ENCODE measurements at places on chromosomes 1 and 21.

DNA sequence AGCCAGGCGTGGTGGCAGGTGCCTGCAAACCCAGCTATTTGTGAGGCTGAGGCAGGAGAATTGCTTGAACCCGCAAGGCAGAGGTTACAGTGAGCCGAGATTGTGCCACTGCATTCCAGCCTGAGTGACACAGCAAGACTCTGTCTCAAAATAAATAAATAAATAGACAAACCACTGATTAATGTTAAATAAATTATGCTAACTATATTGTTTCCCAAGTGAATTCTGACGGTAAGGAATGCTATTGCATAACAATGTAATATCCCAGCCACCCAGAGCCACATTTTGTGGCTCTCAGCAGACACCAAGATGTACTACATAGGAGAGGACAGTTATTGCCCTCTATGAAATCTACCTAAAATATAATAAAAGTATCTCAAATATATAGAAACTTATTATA lies 55.4 kb downstream of the LPGAT1 start:
- no peak for DNase-seq
- H3K4me1 ChIP-seq, result no peaks in the 10 kb centered on the region
- H3K27me3 ChIP-seq, result no peaks in the 10 kb centered on the region
- H3K36me3 ChIP-seq, result peaks cover 9% of the 10 kb centered on the region

- no peaks in the 10 kb centered on the region for H3K27me3 ChIP-seq
- H3K36me3 ChIP-seq, result peaks cover 9% of the 10 kb centered on the region
- no peak overlapping the region for H3K27ac ChIP-seq
- DNase-seq, result no peak
- H3K4me1 ChIP-seq, result peaks cover 14% of the 10 kb centered on the region
- H3K4me3 ChIP-seq, result no peak overlapping the region
Measured at GRCh38 chr1:64699327-64699726, 45.5 kb upstream of the RAVER2 start.

- peak overlapping the region; percentile 37 for H3K27ac ChIP-seq
- H3K27me3 ChIP-seq, result no peaks in the 10 kb centered on the region
- no peak for DNase-seq
Measured at GRCh38 chr21:29342363-29342957, 43.7 kb downstream of the BACH1 start.

GRCh38 chr1:90987841-90988240 lies 34.0 kb downstream of the ZNF644 start:
- H3K36me3 ChIP-seq, result peaks cover 59% of the 10 kb centered on the region
- no peak for DNase-seq
- no peak overlapping the region for H3K27ac ChIP-seq
- no peaks in the 10 kb centered on the region for H3K27me3 ChIP-seq
- no peak overlapping the region for H3K4me3 ChIP-seq

- no peak overlapping the region for H3K27ac ChIP-seq
- no peaks in the 10 kb centered on the region for H3K36me3 ChIP-seq
- no peak overlapping the region for H3K4me3 ChIP-seq
- peaks cover 20% of the 10 kb centered on the region for H3K4me1 ChIP-seq
Measured at GRCh38 chr1:183783767-183784637, 20.9 kb upstream of the RGL1 start.

- H3K4me1 ChIP-seq, result no peaks in the 10 kb centered on the region
- H3K27ac ChIP-seq, result no peak overlapping the region
- no peak for DNase-seq
- peaks cover 44% of the 10 kb centered on the region for H3K27me3 ChIP-seq
- H3K36me3 ChIP-seq, result no peaks in the 10 kb centered on the region
Measured at GRCh38 chr21:42424914-42425541, 21.3 kb downstream of the UBASH3A start.

- H3K36me3 ChIP-seq, result no peaks in the 10 kb centered on the region
- H3K4me1 ChIP-seq, result peaks cover 18% of the 10 kb centered on the region
- no peak overlapping the region for H3K4me3 ChIP-seq
- no peaks in the 10 kb centered on the region for H3K27me3 ChIP-seq
Measured at GRCh38 chr21:29430576-29430975, 131.9 kb downstream of the BACH1 start.

DNA sequence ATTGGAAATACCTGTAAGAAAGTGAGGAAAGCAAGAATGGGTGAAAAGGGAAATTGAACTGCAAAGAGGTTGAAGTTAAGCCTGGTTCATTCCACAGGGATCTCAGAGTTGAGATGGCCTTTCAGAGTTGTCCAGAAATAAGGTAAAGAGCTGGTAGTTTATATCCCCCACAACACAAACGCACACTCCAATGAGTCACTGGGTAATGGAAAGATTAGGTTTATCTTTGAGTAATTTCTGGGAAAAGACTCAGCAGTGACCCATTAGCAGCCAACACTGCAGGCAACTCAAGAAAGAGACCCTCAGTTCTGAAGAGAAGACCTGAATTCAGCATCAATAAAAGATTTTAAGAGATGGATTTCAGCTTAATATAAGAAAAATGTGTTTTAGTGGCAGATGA lies 485.5 kb downstream of the PTPRC start:
- DNase-seq, result no peak
- no peak overlapping the region for H3K4me3 ChIP-seq
- H3K4me1 ChIP-seq, result no peaks in the 10 kb centered on the region
- no peak overlapping the region for H3K27ac ChIP-seq
- no peaks in the 10 kb centered on the region for H3K36me3 ChIP-seq

- DNase-seq, result no peak
- no peaks in the 10 kb centered on the region for H3K27me3 ChIP-seq
- H3K4me1 ChIP-seq, result peaks cover 16% of the 10 kb centered on the region
Measured at GRCh38 chr1:1402072-1402900, 3.2 kb upstream of the CCNL2 start.

GRCh38 chr1:67211589-67212563 lies 45.6 kb downstream of the IL23R start:
- H3K4me3 ChIP-seq, result no peak overlapping the region
- peaks cover 5% of the 10 kb centered on the region for H3K27me3 ChIP-seq
- H3K27ac ChIP-seq, result no peak overlapping the region
- H3K4me1 ChIP-seq, result no peaks in the 10 kb centered on the region
- H3K36me3 ChIP-seq, result no peaks in the 10 kb centered on the region

- H3K27ac ChIP-seq, result peak overlapping the region; percentile 97
- no peak for DNase-seq
- H3K36me3 ChIP-seq, result peaks cover 4% of the 10 kb centered on the region
- H3K27me3 ChIP-seq, result no peaks in the 10 kb centered on the region
Measured at GRCh38 chr1:176205332-176205914, 1.7 kb downstream of the COP1 start.

GRCh38 chr1:38464071-38464661 lies 395.4 kb downstream of the RRAGC start:
- H3K27me3 ChIP-seq, result peaks cover 37% of the 10 kb centered on the region
- H3K4me3 ChIP-seq, result no peak overlapping the region
- H3K27ac ChIP-seq, result no peak overlapping the region
- H3K4me1 ChIP-seq, result peaks cover 8% of the 10 kb centered on the region
- no peaks in the 10 kb centered on the region for H3K36me3 ChIP-seq

- no peak for DNase-seq
- peaks cover 29% of the 10 kb centered on the region for H3K4me1 ChIP-seq
- no peak overlapping the region for H3K4me3 ChIP-seq
- H3K36me3 ChIP-seq, result peaks cover 3% of the 10 kb centered on the region
Measured at GRCh38 chr1:226649780-226650179, 89.3 kb downstream of the ITPKB start.

DNA sequence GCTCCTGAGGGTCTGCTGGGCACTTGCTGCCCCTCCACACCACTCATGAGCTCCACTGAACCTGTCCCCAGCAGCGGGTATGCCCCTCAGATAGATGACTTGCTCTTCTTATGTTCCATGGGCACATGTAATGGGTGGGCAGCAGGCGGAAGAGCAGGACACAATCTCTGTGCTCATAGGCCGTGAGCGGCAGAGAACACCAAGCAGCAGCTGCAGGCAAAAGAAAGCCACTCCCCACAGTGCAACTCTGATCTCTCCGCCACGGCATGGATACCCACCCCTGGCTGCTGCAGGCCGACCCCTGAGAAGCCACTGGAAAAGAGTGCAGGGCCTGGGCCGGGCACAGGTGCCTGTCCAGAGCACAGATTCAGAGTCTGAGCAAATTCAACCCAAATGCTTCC lies 135.2 kb upstream of the RUNX3 start:
- peaks cover 13% of the 10 kb centered on the region for H3K4me1 ChIP-seq
- H3K27ac ChIP-seq, result no peak overlapping the region
- no peaks in the 10 kb centered on the region for H3K36me3 ChIP-seq
- no peak overlapping the region for H3K4me3 ChIP-seq
- DNase-seq, result no peak

GRCh38 chr1:6805004-6805416 lies 19.8 kb downstream of the CAMTA1 start:
- H3K4me3 ChIP-seq, result no peak overlapping the region
- H3K27me3 ChIP-seq, result no peaks in the 10 kb centered on the region
- H3K36me3 ChIP-seq, result no peaks in the 10 kb centered on the region
- peaks cover 18% of the 10 kb centered on the region for H3K4me1 ChIP-seq
- no peak overlapping the region for H3K27ac ChIP-seq
- no peak for DNase-seq

- H3K36me3 ChIP-seq, result peaks cover 8% of the 10 kb centered on the region
- H3K4me1 ChIP-seq, result no peaks in the 10 kb centered on the region
- no peak for DNase-seq
- H3K27me3 ChIP-seq, result no peaks in the 10 kb centered on the region
- H3K4me3 ChIP-seq, result no peak overlapping the region
- H3K27ac ChIP-seq, result no peak overlapping the region
Measured at GRCh38 chr21:16022921-16023320, 293.1 kb downstream of the USP25 start.

DNA sequence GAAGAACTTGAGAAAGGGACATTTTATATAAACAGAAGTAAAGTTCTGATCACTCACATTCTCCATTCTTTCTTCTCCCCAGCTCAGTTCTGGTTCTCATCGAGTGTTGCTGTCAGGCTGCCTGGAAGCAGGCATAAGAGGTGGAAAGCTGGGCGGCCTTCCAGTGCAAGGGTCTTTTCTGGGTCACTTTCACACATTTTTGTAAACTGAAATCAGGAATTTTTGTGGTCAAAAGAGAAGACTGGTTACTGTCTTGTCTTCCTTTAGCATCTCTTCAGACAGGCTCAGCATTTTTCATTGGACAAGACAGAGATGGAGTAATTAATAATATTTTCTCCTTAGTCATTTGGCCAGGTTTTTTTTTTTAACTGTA lies 93.7 kb downstream of the CTH start:
- H3K4me1 ChIP-seq, result peaks cover under 1% of the 10 kb centered on the region
- H3K27me3 ChIP-seq, result no peaks in the 10 kb centered on the region
- no peak overlapping the region for H3K27ac ChIP-seq
- no peak overlapping the region for H3K4me3 ChIP-seq
- no peak for DNase-seq
- no peaks in the 10 kb centered on the region for H3K36me3 ChIP-seq

- no peaks in the 10 kb centered on the region for H3K4me1 ChIP-seq
- H3K36me3 ChIP-seq, result no peaks in the 10 kb centered on the region
- no peak overlapping the region for H3K4me3 ChIP-seq
Measured at GRCh38 chr1:218741852-218742251, 396.7 kb downstream of the TGFB2 start.

- H3K27ac ChIP-seq, result no peak overlapping the region
- DNase-seq, result no peak
- no peaks in the 10 kb centered on the region for H3K4me1 ChIP-seq
- no peak overlapping the region for H3K4me3 ChIP-seq
- no peaks in the 10 kb centered on the region for H3K36me3 ChIP-seq
Measured at GRCh38 chr1:57546549-57547330, 122.9 kb upstream of the DAB1 start.

- H3K27me3 ChIP-seq, result no peaks in the 10 kb centered on the region
- no peaks in the 10 kb centered on the region for H3K36me3 ChIP-seq
- H3K4me1 ChIP-seq, result no peaks in the 10 kb centered on the region
- H3K27ac ChIP-seq, result no peak overlapping the region
- DNase-seq, result no peak
Measured at GRCh38 chr1:43156026-43156425, 16.1 kb downstream of the EBNA1BP2 start.

- DNase-seq, result peak; percentile 49
- peaks cover 23% of the 10 kb centered on the region for H3K27me3 ChIP-seq
- no peaks in the 10 kb centered on the region for H3K4me1 ChIP-seq
- no peaks in the 10 kb centered on the region for H3K36me3 ChIP-seq
Measured at GRCh38 chr1:205391386-205391785, 30.5 kb downstream of the LEMD1 start.

DNA sequence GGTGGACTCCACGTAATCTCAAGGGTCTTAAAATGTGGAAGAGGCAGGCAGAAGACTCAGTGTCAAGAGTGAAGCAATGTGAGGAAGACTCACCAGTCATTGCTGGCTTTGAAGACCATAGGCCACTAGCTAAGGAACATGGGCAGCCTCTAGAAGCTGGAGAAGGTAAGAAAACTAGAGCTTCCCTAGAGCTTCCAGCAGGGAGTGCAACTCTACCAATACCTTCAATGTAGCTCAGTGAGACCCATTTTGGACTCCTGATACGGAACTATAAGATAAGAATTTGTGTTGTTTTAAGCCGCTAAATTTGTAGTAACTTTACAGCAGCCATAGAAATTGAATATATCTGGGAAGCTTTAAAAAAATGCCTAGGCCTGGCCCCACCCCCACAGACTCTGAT lies 18.9 kb downstream of the METTL13 start:
- no peak for DNase-seq
- H3K36me3 ChIP-seq, result peaks cover under 1% of the 10 kb centered on the region
- no peaks in the 10 kb centered on the region for H3K27me3 ChIP-seq
- peaks cover 9% of the 10 kb centered on the region for H3K4me1 ChIP-seq
- H3K4me3 ChIP-seq, result no peak overlapping the region

- DNase-seq, result no peak
- no peaks in the 10 kb centered on the region for H3K36me3 ChIP-seq
- no peak overlapping the region for H3K4me3 ChIP-seq
- H3K27ac ChIP-seq, result no peak overlapping the region
- H3K4me1 ChIP-seq, result peaks cover 14% of the 10 kb centered on the region
Measured at GRCh38 chr1:243964915-243965314, 86.2 kb upstream of the ZBTB18 start.

GRCh38 chr1:167486090-167486824 lies 32.1 kb downstream of the CD247 start:
- H3K36me3 ChIP-seq, result no peaks in the 10 kb centered on the region
- H3K27ac ChIP-seq, result no peak overlapping the region
- H3K4me3 ChIP-seq, result no peak overlapping the region
- peaks cover 32% of the 10 kb centered on the region for H3K4me1 ChIP-seq

GRCh38 chr21:43294194-43294902 lies 125.5 kb downstream of the CRYAA start:
- H3K4me1 ChIP-seq, result peaks cover 18% of the 10 kb centered on the region
- H3K36me3 ChIP-seq, result no peaks in the 10 kb centered on the region
- no peak for DNase-seq

- H3K36me3 ChIP-seq, result peaks cover 51% of the 10 kb centered on the region
- H3K4me1 ChIP-seq, result no peaks in the 10 kb centered on the region
- DNase-seq, result no peak
- no peak overlapping the region for H3K4me3 ChIP-seq
- no peak overlapping the region for H3K27ac ChIP-seq
- no peaks in the 10 kb centered on the region for H3K27me3 ChIP-seq
Measured at GRCh38 chr1:12276225-12276624, 46.4 kb downstream of the VPS13D start.

DNA sequence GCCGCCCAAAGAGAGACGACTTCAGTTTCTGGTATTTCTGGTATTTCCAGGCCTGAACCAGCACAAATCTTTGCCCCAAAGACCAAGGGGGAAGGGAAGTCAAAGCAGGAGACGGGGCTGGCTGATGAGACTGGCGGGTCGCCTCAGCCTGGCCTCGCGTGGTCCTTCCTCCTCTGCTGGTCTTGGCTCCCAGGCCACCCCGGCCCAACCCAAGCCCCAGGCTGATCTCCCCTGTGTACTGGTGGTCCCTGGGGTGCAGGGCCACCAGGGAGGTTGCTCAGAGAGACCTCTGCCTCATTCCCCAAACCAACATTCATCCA lies 19.9 kb downstream of the WNT4 start:
- peaks cover 48% of the 10 kb centered on the region for H3K4me1 ChIP-seq
- H3K27me3 ChIP-seq, result no peaks in the 10 kb centered on the region
- H3K36me3 ChIP-seq, result peaks cover 4% of the 10 kb centered on the region
- peak overlapping the region; percentile 55 for H3K27ac ChIP-seq

Data from type B pancreatic cell (in vitro differentiated cells).